ENCODE measurements at places on chromosomes 6 and 20.

DNA sequence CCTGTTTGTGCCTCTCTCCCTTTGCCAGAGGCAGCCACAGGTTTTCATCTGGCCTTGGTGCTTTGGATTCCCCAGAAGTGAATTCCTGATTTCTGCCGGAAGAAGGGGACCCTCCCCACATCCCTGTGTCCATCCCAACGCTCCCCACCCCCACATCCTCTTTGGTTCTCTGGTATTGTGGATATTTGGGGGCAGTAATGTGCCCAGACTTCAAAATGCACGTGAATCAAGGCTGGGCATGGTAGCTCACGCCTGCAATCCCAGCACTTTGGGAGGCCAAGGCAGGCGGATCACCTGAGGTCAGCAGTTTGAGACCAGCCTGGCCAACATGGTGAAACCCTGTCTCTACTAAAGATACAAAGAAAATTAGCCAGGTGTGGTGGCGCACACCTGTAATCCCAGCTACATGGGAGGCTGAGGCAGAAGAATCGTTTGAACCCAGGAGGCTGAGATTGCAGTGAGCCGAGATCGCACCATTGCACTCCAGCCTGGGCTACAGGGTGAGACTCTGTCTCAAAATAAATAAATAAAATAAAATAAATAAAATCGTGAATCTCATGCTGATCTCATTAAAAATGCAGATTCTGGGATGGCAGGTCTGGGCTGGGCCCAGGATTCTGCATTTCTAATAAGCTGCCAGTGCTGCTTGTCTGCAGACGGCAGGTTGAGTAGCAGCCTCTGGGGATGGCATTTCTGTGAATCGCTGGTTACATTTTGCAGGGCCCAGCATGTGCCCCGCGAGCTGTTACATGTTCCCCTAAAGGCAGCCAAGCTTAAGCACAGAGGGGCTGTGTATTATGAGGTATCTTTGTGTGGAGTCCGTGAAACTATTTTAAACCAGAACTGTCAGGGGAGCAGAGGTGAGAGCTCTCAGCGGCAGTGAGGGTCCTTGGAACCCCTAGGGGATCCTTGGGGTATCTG lies 49.0 kb downstream of the SYNJ2 start:
- no peak for DNase-seq

DNA sequence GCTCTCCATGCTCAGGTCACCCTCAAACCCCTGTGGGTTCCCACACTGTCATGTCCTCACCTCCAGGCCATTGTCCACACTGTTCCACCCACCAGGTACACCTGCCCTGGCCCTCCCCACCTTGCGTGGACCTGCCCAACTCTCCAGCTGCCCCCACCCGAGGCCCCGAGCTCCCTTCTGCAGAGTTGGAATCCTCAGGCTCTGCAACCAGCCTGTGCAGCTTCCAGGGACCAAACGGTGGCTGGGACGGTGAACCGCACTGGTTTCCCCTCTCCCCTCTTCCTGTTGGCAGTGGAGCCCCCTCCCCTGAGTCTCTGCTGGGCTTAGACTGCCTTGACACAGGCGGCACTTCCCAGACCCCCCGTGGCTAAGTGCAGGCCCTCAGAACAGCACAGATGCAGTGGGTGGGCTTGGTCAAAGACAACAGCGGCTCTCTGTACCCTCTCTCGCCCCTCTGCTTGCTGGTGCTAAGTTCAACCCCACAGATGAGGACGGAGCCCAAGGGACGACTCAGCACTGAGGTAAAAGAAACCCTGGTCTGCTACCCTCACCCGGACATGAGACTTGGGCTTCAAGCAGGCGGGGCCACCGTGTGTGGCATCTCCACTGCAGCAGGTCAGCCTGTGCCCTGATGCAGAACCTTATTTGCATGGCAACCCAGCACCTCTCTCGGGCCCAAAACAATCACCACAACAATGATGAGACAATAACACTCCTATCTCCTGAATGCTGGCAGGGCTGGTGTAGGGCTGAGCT lies 11.0 kb downstream of the ZBP1 start:
- DNase-seq: no peak

DNA sequence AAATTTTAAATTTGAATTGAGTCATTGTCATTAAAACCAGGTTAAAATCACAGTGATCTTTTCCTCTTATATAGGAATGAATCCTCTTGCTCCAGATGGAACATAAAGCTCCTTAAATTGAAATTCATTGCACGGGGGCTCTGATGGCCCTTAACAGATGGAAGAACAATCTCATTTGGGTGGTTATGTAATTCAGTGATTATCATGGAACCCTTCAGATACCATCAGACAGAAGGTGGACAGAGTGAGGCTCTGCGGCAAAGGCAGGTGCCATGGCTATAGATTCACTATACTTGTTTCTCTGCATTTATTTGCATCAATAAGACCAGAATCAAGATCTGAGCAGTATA lies 17.8 kb upstream of the RNF182 start:
- DNase-seq: no peak

DNA sequence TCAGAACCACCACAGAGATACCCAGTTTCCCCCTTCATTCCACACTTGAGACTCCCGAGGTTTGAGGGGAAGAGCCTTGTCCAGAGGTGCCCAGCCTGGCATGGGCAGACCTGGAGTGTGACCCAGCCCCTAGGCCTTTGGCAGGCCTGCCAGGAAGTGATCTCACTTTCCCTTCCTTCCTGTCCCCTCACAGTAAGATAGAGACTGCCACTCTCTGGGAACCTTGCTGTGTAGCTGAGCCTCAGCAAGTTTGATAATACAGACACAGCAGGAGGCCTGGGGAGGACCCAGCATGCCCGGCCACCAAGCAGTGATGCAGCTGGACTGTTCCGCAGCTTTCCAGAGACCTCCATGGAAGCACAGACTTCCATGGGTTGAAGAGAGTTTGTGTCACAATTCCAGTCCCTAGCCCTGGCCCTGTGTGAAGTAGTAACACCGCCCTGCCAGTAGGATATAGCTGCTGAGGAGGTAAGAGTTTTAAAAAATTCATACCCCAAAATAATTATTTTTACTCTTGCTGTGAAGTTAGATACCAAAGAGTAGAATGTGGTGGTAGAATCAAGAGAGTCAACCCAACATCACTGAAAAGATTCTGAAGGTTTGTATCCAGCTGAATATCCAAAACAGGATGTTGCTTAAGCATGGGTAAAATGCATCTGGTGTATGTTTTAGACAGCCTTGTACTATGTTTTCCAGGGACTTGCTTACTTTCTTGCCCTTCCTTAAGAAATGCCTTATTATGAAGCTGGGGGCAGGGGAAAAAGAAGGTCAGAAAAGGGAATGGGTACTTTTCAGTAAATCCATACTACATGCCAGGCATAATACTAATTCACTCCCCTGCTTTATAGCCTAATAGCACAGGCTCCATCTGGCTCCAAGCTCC lies 16.3 kb downstream of the PKIG start:
- no peak for DNase-seq

- no peak for DNase-seq
These were observed 129.1 kb downstream of the TNFRSF21 start for GRCh38 chr6:47180633-47181032.

DNA sequence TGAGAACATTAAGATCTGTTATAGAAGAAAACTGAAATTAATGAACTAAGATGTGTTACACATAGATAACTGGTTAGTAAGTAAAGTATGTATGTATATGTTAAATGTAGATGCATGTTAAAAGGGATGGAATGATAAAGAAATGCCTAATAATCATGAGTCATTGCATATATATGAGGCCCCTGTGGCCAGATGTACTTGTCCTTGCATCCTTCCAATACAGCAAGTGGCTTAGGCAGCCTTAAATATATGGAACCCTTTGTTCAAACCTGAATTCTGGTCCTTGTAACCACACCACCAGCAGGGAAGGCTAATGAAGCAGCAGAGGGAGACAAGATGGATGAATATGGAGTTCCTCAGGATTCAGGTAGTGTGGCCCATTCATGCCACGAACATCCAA lies 9.8 kb upstream of the AKAP7 start:
- DNase-seq: no peak

- DNase-seq: no peak
These were observed 432 bp downstream of the HSPA1L start for GRCh38 chr6:31814677-31815024.

DNA sequence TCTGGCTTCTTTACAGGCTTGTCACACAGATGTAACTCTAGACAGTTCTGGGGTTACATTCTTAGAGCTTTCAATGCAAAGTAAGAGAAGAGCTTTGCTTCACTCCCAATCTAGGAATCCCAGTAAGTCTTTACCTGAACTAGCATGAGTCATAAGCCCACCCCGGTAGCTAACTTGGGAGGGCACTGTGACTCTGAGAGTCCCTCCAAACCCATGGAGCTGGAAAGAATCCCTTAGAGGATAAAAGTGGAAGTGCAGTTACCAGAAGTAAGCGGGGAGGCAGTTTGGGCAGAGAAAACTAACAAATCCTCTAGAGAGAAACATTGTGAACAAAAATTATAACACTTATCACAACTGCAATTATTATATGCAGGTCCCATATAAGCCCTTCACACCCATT lies 84.0 kb upstream of the SMLR1 start:
- DNase-seq: no peak

DNA sequence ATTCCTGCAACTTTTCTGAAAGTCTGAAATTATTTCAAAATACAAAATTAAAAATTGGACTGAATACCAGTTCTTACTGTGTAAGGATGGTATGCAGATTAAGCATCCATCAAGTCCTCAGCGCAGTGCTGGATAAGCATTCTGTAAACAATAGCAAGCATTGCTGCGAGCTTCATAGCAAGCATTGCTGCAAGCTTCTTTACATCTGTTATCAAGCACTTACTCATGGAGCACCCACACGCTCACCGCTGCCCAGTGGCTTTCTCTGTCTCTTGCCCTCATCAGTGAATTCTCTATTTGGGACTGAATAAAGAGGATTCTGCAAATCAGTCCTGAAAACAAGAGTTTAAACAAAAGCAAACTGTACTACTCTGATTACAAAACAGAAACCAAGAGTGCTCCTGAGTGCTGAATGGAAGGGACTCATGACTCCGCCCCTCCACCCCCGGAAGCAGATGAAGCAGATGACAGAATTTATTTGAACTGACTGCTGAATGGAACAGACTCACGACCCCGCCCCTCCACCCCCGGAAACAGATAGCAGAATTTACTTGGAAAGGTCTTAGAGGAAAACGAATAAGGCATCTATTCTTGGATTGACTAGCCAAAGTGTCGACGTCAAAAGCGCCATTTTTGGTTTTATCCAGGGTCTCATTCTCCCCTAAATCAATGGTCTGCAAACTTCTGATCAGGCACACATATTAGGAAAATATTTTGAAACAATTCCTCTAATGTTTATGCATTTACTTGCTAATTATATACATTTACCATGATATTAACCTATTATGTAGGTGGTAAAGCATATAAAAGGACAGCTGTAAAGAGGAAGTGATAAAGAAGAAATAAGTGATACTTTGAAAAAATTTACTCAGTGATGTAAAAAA lies 22.1 kb upstream of the EYA2 start:
- no peak for DNase-seq

GRCh38 chr20:62808211-62808865 lies 3.7 kb downstream of the OGFR start:
- DNase-seq: no peak

DNA sequence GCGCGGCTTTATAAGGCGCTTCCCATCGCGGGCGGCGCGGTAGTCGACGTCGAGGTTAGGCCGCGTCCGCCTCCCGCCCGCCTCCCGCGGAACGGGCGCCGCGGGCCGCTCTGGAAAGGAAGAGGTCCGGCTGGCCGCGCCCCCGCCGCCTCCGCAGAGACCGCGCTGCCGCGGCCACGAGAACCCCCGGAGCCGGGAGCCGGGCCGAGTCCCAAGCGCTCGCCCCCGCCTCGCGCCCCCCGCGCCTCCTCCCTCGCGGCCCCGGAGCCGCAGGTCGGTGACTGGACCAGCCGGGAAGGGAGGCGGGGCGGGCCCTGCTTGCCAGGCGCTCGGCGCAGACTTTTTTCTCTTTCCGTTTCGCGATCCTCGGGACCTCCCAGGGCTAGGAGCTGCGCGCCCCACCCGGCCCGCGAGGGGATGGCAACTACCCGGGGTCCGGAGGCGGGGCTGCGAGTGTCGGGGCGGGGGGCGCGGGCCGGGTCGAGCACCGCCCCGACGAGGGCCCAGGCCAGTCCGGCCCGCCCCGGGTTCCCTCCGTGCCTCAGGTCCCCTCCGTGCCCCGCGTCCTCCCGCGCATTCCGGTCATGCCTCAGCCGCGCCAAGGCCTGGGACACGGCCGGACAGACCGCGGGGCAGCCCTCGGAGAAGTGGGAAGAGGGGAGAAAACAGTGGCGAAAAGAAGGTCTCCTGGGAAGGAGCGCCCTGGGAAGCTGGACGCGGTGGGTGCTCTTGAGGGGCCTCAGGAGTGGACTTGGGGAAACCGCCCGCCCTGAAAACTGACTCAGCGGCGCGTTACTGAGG lies 417 bp upstream of the PXDC1 start:
- DNase-seq: no peak

GRCh38 chr6:70299456-70299855 lies 3.4 kb downstream of the COL9A1 start:
- no peak for DNase-seq

Measured in HL-60 (cell line).